HL-60 (cell line): ENCODE measurements at places on chromosomes 13 and 19.

- DNase-seq: no peak
Observed at GRCh38 chr19:40302224-40303011, 17.3 kb upstream of the AKT2 start.

GRCh38 chr19:12946092-12946721 lies 545 bp downstream of the RAD23A start:
- peak; percentile 60 for DNase-seq

- DNase-seq: peak; percentile 9
Observed at GRCh38 chr13:21638319-21639282, 32.3 kb upstream of the FGF9 start.

DNA sequence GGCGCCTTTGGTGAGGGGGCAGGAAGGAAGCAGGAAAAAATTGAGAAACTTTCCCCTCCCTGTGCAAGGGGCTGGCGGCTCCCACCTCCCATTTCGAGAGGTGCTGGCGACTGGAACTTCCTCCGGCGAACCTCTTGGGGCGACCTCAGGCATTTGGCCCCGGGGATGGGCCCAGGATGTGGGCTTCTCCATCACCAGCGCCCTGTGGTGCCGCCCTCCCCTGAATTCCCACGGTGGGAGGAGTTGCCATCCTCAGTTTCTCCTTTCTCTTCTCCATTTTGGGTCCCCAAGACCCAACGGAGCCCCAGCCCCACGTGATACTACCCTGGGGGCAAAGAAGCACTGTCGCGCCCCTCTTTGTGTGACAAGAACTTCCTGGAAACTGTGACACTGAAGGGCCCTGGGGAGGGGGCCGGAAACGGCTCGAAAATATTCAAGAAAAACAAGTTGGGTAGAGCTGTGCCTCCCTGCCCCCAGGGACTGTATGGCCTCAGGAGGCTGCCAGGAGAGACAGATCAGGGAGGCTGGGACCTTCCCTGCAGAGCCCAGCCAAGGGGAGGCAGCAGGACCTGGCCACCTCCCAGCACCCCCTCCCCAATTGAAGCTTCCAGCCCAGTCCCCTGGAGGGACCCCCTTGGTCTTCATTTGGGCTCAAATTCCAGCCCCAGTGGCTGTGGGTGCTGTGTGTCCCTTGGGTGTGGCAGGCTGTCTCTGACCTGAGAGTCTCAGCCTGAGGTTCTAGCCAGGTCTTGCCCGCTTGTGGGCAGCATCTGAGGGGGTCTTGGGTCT lies 16.2 kb upstream of the AP1M2 start:
- peak; percentile 35 for DNase-seq

GRCh38 chr19:38661136-38661535 lies 13.7 kb downstream of the ACTN4 start:
- DNase-seq: no peak

GRCh38 chr19:45071969-45072790 lies 4.1 kb downstream of the ZNF296 start:
- no peak for DNase-seq

GRCh38 chr19:31517224-31518180 lies 168.3 kb upstream of the TSHZ3 start:
- DNase-seq: no peak

DNA sequence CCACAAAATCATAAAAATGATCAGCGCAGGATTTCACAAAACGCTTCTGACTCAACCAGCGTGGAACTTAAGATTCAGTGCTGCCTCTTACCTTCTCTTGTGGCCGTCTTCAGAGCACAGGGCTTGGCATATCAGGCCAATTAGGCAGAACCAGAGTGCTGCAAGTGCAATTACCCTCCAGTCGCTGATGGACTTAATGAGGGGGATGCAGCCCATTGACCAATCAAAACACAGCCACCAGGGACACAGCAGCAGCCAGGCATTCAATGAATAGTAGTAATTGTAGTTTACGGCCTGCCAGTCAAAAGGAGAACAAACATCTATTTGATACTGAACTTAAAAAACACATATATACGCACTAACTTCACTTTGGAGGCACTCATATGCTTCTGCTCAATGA lies 38.2 kb downstream of the TMTC4 start:
- DNase-seq: no peak

GRCh38 chr19:31555634-31556215 lies 206.5 kb upstream of the TSHZ3 start:
- DNase-seq: no peak

DNA sequence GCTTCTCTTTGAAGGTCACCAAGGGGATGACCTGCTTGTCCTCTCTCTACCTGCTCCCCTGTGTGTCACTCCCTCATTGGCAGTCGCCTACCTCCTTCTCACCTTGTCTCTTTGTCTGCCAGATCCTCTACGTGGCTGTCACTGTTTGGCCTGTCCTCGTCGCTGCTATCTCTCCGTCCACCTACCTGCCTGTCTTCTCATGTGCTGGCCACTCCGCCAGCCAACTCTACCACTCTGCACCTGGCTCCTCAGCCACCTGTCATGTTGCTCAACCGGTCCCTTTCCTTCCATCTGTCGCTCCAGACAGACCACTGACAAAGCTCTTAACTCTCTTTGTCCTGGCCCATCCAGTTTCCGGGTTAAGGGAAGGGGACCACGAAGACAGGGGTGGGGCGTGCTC lies at the start of gene KLK12:
TSS of gene KLK12 (minus strand) at position 299 of the 400 bp plus-strand sequence. CDS start 381 bp downstream, outside the sequence.
- DNase-seq: no peak
